ENCODE measurements at places on chromosomes 5 and 9. TPM values are rescaled to one million over a fixed set of nuclear protein-coding genes. Genes with fewer than 3 reads are reported as not detected.

PCA3 gene
- not detected for total RNA-seq

SSBP2 gene
- total RNA-seq: 17.8 TPM

HEMGN gene
- not detected for total RNA-seq

DBH gene
- total RNA-seq: not detected

ZDHHC11B gene
- 0.09 TPM for total RNA-seq
